NCI-H2081 (cell line): ENCODE measurements at places on chromosomes 6 and 20.

DNA sequence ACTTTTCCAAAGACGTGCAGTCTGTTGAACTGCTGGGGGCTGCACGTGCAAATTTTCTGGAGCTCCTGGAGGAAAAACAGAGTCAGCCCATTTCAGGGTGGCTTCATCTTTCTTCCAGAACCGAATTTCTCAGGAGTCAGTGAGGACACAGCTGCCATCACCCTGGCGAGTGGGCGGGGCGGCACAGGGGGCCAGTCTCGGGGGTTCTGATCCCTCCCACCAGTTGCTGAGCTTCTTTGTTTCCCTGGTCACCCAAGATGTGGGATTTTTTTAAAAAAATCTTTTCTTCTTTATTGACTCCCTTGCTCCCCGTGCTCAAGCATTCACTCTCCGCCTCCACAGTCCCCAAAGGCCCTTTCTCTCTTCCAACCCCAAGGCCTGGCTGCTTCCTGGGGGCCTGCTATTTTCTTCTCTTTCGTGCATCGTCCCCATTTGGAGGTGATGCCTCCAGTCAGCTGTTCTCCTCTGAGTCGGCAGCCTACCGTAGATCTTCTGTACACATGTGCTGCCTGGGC, 8.9 kb downstream of the C6orf118 start:
- DNase-seq = no peak

GRCh38 chr6:6474170-6474920, 114.2 kb upstream of the LY86 start:
- DNase-seq = peak; percentile 96

DNA sequence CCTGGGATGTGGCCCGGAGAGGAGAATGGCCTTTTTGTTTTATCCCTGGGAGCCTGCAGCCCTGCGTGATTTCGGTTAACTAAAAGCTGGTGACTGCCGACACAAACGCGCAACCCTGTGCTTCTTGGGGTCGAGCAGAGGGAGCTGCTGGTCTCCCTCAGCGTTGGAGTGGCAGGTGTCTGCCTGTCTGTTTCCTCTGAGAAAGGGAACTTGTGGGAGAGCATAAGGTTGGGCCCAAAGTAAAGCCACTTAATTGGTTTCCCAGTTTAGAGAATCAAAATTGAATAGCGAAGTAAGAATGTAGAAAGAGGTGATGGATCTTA, 500 bp downstream of the LTV1 start:
- no peak for DNase-seq

DNA sequence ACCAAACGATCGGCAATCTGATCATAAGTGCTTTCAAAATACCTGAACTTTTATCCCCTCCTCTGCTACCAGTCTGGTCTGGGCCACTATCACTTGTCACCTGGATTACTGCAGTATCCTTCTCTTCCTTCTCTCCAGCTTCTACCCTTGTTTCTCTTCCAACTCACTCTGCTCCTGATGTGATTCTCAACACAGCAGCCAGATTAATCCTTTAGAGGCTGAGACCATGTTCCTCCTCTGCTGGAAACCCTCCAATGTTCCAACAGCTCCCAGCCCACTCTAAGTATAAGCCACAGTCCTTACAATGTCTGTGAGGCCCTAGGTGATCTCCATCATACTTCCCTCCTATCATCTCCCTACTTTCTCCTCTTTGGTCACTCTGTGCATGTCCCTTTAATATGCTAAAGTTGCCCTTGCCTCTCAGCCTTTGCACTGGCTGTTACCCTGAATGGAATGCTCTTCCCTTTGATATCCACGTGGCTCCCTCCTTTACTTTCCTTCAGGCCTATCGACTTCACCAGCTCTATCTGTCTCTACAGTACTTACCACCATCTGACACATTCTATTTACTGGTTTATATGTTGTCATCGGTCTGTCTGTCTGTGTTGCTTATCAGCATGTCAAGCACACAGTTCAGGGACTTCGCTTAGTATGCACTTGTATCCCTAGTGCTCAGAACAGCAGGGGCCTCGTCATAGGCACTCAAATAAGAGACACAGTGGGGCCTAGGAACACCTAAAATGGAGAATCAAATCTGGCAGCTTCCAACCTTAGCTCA, 35.0 kb upstream of the RNF24 start:
- DNase-seq = no peak
